ENCODE measurements at places on chromosomes 3 and 15.
A peak's percentile ranks its signal among the peaks of the same experiment; 100 is the strongest.

DNA sequence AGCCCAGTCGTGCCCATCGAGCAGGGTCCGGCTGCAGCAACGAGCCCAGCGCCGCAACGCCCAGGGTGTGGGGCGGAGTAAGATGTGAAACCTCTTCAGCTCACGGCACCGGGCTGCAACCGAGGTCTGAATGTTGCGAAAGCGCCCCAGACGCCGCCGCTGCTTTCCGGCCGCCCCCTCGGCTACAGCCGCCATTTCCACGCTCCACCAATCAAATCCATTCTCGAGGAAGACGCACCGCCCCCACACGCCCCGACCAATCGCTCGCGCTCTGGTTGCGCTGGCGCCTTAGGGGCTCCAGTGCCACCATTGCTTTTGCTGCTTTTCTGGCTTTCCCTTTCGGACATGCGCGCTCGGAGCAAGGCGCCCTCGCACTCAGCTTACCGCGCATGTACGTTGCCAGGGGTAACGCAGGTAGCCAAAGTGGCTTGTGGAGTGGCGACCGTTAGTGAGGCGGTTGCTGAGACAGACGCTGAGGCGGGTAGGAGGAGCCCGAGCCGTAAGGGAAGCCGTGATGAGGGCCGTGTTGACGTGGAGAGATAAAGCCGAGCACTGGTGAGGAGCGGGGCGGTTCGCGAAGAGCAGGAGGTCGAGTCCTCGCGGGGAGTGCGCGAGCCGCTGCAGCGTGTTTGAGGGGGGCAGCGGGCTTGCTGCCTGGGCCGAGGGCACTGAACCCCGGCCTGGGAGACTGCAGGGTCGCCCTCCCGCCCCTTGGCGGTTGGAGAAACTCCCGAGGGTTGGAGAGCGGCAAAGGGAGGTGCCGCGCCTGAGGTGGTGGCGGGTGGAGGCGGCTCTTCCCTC is at the start of the genes IFT122 and MBD4:
TSS of gene IFT122 (plus strand) at position 408 of the 801 bp plus-strand sequence. CDS start at position 515, 107 bp downstream.
TSS of gene MBD4 (minus strand) at position 132 of the 801 bp plus-strand sequence. CDS start at position 17, 115 bp downstream.
- peak; percentile 100 for DNase-seq

GRCh38 chr3:138187296-138188012 is at the start of gene ARMC8:
TSS of gene ARMC8 (plus strand) at chr3:138187301. CDS start at chr3:138187555, 254 bp downstream.
- DNase-seq = peak; percentile 70

DNA sequence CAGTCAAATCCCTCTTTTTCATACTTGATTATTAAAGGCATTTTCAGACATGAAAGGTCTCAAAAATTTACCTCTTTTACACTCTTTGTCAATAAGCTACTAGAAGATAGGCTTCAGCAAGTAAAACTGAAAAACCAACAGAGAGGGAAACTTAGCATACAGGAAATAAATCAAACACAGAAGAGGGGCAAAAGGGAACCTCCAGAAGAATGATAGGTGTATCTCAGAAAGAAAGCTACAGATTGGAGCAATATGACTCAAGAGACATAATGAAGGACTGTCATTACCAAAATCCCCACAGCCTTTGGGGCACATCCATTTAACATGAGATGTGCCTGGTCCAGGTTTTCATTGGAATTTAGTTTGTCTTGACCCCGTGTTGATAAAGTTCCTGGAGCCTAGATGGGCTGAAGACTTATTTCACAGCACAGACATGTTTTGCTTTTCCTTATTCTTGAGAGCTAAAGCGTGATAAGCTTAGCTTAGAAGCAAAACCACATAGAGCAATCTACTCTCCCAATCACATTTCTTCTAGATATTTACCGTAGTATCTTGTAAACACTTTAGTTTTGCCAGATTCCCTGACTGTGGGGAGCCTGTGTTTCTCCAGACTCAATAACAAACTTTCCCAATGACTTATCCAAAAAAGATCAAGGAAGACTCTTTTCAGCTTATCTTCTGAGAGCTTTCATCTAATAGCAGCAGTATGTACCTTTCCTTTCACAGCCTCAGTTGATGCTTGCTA is 11.7 kb downstream of the LRRFIP2 start:
- DNase-seq = no peak

DNA sequence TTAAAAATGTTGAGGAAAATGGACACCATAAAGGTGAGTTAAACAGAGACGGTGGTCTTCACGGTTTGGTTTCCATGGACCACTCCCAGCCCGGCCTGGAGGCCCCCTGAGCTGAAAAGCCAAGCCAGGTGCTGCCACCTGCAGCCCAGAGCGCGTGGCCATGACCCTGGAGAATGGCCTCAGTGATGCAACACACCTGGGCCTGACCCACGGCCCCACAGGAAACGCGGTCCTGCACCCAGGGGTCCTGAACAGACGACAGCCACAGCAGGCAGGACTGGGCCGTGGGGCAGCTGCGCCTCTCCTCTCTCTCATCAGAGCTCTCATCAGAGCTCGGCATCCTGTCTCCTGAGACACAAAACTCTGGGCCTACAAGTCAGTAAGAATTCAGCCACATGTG is 64.1 kb downstream of the NIPA2 start:
- peak; percentile 70 for DNase-seq

DNA sequence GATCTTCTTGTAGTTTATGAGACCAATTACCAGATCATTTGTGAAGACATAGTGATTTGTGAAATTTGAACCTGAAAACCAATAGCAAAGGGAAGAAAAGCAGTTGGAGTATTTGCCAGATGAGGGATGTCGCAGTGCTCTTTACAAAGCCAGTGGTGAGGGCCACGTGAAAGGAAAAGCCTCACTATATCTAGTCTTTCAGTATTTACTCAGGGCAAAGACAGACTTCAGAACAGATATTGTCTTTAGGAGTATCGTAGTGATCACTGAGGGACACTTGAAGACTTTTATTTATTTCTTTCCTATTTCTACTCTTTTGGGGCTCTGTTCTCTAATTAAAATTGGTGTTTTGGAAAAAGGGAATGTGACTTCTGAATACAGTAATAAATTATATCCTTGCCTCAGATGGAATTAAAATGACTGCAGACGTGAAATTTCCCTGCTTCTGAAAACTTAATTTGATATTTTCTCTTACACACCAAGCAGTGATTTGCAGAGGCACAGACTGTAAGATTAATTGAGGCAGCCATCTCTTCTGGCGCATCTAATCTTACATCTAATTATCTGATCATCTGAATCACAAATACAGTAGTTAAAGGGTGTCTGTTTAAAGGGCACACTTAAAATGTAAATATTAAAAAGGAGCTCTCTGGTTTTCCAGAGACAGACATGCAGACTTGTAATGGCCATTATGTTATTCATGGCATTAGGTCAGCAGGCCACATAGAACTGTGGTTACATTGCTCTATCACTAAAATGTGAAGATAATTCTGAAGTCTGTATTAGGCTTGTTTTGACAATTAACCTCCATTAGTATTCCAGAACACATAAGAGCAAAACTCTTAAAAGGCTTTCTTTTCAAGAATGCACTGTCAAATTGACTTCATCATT is 193.0 kb upstream of the GOLIM4 start:
- no peak for DNase-seq

- no peak for DNase-seq
Measured at GRCh38 chr3:126937533-126937932, 45.4 kb upstream of the PLXNA1 start.
